Activated CD8-positive, alpha-beta memory T cell treated with anti-CD3 and anti-CD28 coated beads, Interleukin-2, amount 10 ng/mL, durations not matched to agents 7 days and 5 days (primary cell): ENCODE measurements at places on chromosomes 7 and 10. TPM values are rescaled to one million over a fixed set of nuclear protein-coding genes. Genes with fewer than 3 reads are reported as not detected.

Gene LRRC18
- total RNA-seq: not detected

DNA sequence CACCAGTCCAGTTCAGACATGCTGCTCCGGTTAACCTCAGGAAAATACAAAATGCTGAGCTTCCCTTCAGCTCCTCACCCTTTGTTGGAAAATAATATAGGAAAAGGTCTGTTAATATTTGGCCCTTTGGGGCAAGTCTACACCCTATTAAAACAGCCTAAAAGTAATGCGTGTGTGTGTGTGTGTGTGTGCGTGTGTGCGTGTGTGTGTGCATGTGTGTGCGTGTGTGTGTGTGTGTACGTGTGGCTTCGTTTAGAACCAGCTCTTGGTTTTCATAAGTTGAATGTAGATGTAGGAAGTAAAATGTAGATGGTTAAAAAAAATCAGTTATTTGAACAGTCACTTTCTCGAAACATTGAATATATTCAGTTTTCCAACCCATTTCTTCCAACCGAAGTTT is 61.1 kb upstream of the PDCD4 start:
- DNase-seq: no peak

DNA sequence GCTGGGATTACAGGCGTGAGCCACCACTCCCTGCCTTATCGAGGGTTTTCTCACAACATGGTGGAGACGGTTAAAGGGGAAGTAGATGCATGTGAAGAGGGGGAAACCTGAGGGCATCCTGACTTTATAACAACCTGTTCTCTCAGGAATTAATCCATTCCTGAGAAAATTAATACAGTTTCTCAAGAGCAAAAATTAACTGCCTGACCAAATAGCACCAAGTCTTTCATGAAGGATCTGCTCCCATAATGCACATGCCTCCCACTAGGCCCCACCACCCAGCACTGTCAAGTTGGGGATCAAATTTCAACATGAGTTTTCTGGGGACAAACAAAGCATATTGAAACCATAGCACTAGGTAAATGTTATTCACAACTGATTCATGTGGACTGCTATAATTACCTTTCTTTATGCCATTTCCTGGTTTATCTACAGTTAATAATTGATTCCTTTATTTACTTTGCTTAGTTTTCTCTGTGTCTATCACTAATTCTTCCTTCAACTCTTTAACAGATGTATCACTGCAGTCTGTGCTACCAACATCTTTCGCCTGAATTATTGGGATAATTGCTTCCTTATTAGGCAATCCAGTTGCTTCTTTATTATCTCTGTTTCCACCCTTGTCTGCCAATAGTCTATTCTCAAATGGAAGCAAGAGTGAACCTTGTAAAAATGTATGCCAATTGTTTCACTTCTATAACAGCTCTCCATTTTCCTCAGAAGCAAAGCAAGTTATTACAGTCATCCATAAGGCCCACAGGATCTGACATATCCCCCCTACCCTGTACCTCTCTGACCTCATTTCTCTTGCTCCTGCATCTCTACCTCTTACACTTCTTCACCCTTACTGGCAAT is 12.9 kb upstream of the MICU1 start:
- no peak for DNase-seq

GRCh38 chr7:1592299-1592871 is 22.6 kb upstream of the PSMG3 start:
- DNase-seq: no peak

GRCh38 chr7:97027427-97028234 is 3.0 kb upstream of the DLX5 start:
- DNase-seq: peak; percentile 72

- DNase-seq: no peak
These were observed 14.4 kb downstream of the AIFM2 start for GRCh38 chr10:70118196-70118595.

DNA sequence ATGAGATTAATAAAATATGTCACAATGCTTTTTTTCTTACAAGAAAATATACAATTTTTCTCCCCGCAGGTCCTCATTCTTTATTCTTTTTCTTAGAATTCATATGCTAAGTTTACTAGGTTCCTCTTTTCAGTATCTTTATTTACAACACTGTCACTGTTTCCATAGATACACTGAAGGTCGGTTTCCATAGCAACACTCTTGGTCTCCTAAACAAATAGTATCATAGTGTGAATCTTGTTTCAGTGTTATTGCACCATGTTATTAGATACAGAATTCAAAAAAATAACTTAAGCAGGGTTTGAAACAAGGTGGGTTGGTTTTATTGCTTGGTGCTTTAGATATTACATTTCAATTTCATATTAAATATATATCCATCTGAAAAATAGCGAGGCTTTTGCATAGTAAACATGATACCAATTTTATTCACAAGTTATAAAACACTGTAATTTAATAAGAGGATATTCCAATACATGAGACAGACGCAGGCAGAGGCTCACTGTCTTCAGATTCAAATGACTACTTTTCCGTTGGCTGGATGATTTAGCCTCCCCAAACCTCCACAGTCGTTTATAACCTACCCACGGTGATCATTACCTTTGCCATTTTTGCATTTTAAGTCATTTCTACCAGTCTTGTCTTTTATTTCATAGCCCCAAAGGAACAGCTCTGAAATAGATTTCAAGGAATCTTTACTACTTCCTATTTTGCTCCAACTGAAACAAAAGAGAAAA is 88.9 kb upstream of the KLF6 start:
- DNase-seq: no peak

- no peak for DNase-seq
These were observed 1.9 kb upstream of the EPHA1 start for GRCh38 chr7:143410521-143411004.

- no peak for DNase-seq
These were observed 259.1 kb downstream of the KLF6 start for GRCh38 chr10:3525832-3526449.
